ENCODE measurements at places on chromosomes 1 and 21.

- DNase-seq: no peak
These were observed 13.2 kb downstream of the ST7L start for GRCh38 chr1:112605633-112606327.

- DNase-seq: no peak
These were observed 75.8 kb upstream of the KCNA3 start for GRCh38 chr1:110750562-110750961.

DNA sequence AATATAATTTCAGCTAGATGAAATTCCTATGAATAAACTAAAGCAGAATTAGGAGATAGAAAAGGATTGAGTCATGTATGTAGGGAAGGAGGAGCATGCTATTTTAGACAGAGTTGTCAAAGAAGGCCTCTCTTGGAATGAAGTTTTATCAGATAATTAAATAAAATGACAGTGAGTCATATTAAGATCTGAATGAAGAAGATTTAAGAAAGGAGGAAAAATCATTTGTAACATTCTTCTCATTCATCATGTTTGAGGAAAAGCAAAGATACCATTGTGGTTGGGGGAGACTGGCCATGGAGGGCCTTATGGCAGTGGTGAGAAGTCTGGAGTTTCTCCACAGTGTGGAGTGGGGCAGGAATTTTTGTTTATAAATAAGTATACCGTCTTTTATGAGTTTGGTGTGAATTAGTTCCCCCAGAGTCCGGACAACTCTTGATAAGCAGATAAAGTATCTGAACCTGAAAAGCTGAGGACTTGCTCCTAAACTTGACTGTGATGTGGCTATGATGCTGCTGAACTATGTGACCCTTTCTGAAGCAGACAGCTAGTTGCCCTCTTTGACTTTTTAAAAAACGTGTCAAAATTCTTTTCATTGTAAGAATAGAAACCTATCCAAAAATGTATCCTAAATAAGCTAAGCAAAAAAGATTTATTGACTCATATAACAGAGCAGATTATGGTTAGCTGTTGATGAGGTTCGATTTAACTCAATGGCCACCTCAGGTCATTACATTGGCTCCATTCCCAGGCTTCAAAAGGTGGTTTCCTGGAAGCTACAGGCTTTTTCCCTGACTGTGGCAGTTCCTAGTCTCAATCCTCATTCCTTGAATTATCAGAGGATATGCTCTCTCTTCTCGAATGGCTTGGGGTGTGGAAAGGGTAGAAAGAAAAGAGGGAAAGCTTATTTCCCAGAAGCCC is 90.8 kb downstream of the LHX9 start:
- no peak for DNase-seq

- DNase-seq: no peak
These were observed 57.4 kb downstream of the COL6A1 start for GRCh38 chr21:46038871-46039397.

- DNase-seq: no peak
These were observed 13.2 kb upstream of the NPHP4 start for GRCh38 chr1:6005276-6005917.

GRCh38 chr1:14426854-14427253 is 171.6 kb upstream of the KAZN start:
- DNase-seq: no peak
